ENCODE measurements at places on chromosomes 16 and 17.
A peak's percentile ranks its signal among the peaks of the same experiment; 100 is the strongest.

DNA sequence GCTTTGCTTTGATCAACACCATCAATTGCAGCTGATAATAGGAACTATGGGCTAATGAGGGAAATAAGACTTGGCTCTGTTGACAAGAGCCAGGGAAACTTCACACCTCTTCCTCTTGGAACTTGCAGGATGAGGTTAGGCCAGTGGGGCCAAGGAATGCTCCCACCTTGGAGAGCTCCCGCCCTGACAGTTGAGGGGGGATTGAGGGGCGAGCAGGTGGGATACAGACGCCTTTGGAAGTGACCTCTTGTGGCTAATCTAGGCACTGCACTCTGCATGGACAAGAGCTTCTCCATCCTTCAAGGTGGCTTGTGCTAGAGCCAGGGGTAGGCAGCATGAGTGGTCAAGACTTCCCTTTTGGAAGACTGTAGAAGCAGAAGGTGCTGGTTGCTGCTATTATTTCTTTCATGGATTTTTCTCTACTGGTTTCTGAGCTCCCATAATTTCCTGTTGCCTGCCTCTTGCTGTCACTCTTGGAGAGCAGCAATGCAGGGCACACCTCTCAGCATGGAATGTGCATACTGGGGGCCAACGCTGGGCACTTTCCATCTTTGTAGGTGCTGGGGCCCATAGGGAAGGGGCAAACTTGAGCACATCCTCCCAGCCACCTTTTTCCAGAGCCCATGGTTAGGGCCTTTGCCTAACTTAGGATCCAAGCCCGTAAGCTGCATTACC is 2.3 kb upstream of the PHF12 start:
- DNase-seq, result peak; percentile 46

- no peak for DNase-seq
Observed at GRCh38 chr16:70269471-70269870, 17.7 kb upstream of the EXOSC6 start.

DNA sequence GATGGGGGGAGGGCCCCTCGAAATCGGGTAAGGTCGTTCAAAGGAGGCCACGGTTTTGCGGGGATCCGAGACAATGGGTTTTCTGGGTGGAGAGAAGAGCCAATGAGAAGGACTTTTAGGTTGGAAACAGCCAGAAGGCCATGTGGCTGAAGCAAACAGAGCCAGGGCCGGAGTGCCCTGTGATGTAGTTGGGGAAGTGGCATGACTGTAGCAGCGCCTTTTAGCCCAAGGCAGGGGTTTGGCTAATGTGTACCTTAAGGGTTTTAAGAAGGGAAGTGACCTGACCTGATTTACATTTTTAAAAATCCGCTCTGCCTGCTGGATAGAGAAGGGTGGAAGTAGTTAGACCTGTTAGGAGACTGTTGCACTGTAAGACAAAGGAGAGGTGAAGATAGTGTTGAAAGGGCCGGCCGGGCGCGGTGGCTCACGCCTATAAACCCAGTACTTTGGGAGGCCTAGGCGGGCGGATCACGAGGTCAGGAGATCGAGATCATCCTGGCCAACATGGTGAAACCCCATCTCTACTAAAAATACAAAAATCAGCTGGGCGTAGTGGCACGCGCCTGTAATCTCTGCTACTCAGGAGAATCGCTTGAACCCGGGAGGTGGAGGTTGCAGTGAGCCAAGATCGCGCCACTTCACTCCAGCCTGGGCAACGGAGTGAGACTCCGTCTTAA is 1.0 kb downstream of the LYRM1 start:
- DNase-seq, result peak; percentile 31

DNA sequence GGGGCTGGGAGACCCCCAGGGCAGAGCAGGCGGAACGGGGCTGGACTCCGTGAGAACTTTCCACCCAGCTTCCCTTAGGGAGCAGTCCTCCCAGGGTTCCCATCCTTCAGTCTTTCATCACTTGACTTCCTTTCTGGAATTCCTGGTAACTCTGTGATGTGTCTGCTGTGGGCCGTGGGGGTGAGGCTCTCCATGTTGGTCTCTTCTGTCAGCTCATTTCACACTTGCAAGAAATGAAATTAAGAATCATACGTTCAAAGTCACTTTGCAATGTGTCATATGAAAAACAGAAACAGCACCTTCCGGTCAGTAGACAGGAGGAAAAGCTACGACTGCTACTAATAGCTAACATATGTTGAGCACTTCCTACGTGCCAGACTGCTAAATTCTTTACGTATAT is 5.4 kb upstream of the BBS2 start:
- no peak for DNase-seq

DNA sequence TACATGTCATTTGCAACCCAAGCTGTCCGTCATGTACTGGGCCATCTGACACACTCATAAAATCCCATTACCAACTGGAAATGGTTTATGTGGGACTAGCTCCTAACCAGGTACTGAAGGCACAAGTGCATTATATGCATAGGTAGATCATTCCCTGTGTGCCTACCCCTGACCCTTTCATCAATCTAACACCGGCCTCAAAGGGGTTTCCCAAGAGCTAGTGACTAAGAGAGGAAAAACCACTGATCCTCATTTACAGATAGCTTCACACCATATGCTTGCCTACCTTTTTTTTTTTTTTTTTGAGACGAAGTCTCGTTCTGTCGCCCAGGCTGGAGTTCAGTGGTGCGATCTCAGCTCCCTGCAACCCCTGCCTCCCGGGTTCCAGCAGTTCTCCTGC is 449.8 kb downstream of the SLC39A11 start:
- no peak for DNase-seq

- DNase-seq, result peak; percentile 28
Observed at GRCh38 chr17:79844869-79845600, 5.8 kb upstream of the CBX4 start.

DNA sequence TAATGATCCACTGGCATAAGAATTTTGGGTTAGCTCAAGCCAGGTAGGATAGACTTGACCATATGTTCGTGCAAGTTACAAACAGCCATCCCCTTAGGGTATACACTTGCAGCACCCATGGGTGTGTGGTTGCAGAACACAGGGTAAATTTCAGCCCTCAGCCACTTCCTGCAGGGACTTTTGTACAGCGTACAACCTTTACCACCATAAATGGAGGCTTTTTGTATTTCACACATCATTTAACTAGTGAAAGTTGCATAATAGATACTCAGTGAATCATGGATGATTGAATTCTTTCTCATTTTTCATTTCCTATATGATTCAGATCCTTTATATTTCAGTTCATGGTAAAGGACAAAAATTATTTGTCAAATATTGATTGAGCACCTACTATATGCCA is 473.9 kb downstream of the CDH13 start:
- DNase-seq, result no peak

DNA sequence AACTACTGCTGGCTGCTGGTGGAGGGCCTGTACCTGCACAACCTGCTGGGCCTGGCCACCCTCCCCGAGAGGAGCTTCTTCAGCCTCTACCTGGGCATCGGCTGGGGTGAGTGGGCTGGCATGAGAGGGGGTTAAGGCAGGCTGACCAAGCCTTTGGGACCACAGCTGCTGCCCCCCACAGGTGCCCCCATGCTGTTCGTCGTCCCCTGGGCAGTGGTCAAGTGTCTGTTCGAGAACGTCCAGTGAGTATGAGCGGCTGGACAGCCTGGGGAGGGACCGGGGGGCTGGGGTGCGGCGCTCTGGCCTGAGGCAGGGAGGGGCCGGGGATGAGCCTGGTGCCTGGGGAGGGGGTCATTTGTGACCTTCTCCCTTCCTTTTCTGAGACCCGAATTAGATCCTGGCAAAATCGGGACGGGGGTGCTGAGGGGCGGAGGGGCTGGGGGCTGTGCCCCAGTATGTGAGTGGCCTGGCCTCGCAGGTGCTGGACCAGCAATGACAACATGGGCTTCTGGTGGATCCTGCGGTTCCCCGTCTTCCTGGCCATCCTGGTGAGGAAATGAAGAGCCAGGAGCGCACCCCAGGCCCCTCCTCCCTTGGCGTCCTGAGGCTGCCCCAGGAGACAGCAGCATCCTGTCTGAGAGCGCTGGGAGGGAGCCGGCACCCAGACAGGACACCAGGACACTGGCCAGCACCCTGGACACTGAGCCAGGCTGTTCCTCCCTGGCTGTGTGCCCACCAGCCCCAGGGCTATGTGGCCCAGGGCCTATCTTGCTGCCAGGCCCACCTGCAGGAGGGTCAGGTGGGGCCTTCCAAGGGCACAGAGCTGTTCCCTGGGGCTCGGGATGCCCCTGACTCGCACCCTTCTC is 8.0 kb downstream of the GCGR start:
- DNase-seq, result no peak

- DNase-seq, result peak; percentile 90
Observed at GRCh38 chr16:29825145-29826044, 5.1 kb downstream of the MVP start.

- no peak for DNase-seq
Observed at GRCh38 chr16:27595475-27595874, 45.5 kb downstream of the KATNIP start.

- peak; percentile 58 for DNase-seq
Observed at GRCh38 chr16:4314532-4315185, 1.2 kb upstream of the GLIS2 start.
